Activated CD4-positive, CD25-positive, alpha-beta regulatory T cell (primary cell): ENCODE measurements at places on chromosomes 2 and 18.

- no peak for DNase-seq
Measured at GRCh38 chr2:4831751-4832150, 860.4 kb upstream of the SOX11 start.

GRCh38 chr2:192254444-192254843, 59.7 kb upstream of the TMEFF2 start:
- no peak for DNase-seq

DNA sequence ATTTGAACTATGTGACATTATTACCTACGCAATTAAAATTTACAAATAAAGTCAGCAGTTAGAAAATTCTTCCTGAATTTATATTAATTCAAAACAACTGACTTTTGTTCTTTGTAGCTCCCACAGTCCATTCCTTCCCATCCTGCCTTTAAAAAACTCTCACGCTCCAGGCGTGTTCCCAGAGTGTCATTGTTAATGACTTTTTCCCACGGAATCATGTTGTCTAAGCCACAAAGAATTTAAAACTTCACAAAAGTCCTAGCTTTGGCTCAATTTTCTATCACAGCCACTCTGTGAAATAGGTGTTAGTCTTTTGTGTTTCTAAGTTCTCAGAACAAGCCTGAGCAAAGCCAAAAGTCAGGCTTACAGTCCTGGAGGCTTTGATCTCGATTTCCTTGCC, 26.5 kb downstream of the SLC1A4 start:
- no peak for DNase-seq

GRCh38 chr18:24396082-24396633, 1.5 kb downstream of the OSBPL1A start:
- DNase-seq, result no peak

- no peak for DNase-seq
Measured at GRCh38 chr18:10715791-10716190, 190.0 kb downstream of the NAPG start.

DNA sequence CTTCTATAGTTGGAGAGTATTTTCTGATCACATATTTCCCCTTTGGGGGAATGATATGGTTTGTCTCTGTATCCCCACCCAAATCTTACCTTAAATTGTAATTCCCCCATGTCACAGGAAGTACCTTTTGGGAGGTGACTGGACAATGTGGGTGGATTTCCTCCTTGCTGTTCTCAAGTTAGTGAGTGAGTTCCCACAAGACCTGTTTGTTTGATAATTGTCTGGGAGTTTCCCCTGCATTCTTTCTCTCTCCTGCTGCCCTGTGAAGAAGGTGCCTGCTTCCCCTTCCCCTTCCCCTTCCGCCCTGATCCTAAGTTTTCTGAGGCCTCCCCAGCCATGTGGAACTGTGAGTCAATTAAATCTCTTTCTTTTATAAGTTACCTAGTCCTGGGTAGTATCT, 222.7 kb upstream of the SLC39A10 start:
- DNase-seq, result no peak

DNA sequence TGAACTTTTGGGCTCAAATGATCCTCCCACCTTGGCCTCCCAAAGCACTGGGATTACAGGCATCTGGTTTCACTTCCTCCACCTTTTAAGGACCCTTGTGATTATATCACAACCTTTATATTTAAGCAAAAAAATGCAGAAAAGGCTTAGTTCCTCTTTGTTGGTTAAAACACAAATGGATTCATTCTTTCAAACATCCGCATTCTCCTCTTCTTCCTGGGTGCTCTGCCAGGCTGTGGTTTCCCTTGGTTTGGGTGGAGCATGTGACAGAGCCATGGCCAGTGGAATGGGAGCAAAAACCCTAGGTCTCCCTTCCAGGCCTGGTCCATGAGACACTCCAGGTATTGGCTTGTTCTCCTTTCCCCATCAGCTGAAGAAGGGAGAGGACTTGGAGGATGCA, 9.9 kb upstream of the SLC66A3 start:
- DNase-seq, result no peak

- DNase-seq, result no peak
Measured at GRCh38 chr2:237815637-237816036, 17.1 kb downstream of the RBM44 start.

- DNase-seq, result no peak
Measured at GRCh38 chr2:18611184-18611583, 21.8 kb upstream of the NT5C1B start.

- no peak for DNase-seq
Measured at GRCh38 chr2:54103454-54104314, 11.7 kb upstream of the ACYP2 start.

DNA sequence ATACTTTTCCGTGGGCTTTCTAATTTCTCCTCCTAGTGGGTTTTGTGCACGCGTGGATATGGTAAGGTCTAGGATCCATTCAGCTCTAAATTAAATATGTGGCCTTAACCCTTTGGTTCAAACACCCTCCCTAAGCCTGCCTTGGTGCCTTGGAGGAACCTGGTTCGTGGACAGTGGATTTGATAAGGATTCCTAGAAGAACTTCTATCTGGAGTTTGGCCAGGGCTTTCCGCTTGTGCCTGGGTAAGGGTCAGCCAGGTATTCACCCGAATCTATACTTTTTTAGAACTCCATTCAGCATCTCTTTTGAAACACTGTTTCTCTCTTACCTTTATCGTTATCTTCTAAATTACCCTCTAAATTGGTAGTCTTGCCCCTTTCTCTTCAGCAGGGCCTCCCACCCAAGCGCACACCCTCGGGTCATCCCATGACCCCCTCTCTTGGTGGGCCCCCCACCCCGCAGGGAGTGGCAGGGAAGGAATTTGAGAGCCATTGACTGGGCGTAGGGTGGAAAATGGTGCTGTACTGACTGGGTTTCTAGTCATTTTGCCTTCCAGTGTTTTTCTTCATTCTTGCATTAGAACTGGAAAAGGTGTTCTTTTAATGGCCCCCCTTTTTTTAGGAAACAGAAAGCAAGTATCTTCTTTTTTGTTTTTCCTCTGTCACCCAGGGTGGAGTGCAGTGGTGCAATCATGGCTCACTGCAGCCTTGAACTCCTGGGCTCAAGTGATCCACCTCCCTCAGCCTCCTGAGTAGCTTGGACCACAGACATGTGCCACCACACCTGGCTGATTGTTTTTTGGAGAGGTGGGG, 1.8 kb downstream of the SOCS6 start:
- DNase-seq, result no peak

- no peak for DNase-seq
Measured at GRCh38 chr2:204491528-204491927, 53.7 kb upstream of the PARD3B start.

- DNase-seq, result no peak
Measured at GRCh38 chr2:58709687-58710354, 468.7 kb upstream of the FANCL start.
